GM04504 (cell line): ENCODE measurements at places on chromosomes 6 and 20.

GRCh38 chr20:1822564-1823449, 72.4 kb upstream of the SIRPA start:
- DNase-seq, result no peak

- no peak for DNase-seq
Measured at GRCh38 chr6:41702771-41703494, 32.5 kb downstream of the TFEB start.

GRCh38 chr6:17149571-17149970, 47.7 kb downstream of the STMND1 start:
- DNase-seq, result no peak

DNA sequence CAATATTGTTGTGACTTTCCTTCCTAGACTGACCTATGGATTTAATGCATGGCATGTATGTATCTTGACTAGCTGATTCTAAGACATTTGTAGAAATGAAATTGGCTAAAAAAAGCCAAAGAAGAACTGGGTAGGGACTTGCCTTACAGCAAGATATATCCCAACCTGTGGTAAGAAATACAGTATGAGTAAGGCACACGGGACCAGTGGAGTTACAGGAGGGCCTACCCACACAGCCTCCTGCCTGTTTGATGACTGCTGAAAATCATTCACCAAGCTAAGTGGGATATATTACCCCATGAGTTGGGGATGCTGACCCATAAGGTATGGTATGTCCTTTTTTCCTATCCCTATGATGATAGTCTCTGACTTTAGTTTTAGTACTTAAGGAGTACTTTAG, 112.2 kb downstream of the INSM1 start:
- no peak for DNase-seq

DNA sequence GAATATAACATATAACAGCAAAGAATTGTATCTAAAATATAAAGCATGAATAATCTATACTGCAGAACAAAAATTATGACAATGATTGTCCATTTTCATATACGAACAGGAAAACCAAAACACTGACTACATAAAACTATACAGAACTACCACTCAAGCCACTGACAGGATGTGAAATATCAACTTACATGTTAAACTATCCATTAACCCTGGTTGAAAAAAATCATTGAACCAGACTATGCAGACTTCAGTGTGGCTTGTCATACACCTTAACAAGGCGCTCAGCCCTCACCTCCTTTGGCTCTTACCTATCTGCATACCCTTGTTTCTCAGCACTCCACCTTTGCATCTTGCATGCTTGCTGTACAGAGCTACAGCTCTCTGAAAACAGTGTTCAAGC, 34.9 kb downstream of the ASCC3 start:
- no peak for DNase-seq

DNA sequence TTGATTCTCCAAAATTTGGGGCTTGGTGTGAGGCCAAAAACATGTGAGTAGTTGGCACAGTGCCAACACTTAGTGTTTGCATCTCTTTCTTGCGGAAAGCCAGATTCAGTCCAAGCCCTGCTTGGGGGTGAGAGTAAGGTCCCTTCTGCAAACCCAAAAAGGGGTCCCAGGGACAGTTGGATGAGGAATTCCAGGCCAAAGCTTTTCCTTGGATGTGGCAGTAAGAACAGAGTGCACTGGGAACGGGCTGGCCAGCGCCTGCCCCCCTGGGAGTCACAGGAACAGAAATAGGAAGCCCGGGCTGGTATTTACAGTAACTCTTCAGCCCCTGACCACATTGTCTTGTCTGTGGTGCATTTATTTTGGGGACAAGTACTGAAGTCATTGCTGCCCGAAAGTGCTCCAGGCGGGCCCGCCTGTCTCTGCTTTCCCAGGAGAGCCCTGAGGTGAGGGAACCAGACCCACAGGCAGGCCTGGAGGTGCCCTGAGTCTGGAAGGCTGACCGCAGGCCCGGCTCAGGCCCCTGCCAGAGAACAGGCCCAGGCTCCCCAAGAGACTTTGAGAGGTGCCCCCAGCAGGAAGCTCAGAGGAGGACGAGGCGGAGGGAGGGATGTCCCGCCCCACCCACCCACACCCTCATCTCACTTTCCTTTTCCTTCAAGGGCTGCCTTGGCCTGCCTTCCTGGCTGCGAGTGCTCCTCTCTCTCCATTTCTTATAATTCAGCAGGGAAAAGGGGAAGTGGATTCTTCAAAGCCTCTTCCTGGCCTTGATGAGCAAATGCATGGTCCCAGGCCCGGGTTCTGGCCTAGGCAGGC, 218.4 kb downstream of the MAFB start:
- no peak for DNase-seq

- DNase-seq, result no peak
Measured at GRCh38 chr6:161949531-161949930, 675.7 kb upstream of the AGPAT4 start.

DNA sequence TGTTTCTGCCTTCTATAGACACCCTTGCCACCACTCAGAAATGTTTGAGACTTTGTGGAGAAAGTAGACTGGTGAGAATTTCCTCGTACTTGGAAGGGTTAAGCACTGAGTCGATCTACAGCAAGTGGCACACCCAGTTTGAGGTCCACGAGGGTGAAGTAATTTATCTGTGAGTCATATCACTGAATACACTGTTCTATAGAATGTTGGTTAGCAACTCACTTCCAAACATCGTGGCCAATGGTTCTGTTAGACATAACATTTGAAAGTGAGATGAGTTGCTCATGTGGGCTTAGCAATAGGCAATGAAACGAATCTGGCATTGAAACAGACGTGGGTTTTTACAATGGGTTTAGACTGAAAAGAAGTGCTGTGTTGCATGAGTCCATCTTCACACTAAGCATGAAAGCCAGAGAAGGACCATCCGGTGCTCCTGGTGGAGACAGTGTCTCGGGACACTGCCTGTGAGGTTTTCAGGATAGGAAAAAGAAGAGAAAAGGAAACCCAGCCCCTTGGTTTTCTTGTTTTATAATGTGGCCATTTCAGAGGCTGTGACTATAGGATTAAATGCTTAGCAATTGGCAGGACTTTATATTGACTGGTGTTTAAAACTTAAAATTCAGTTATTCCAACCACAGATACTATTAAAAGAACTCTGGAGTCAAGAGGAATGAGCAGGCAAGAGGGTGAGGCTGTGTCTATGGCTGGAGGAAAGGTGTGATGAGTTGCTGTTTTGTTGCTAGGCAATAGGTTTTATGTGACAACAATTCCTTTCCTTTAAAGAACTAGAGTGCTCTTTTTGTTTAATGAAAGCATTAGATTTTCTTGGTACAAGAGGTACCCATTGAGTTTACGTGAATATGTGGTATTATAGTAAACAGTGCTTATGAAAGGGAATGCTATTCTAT, 31.0 kb upstream of the EZR start:
- DNase-seq, result peak; percentile 80

DNA sequence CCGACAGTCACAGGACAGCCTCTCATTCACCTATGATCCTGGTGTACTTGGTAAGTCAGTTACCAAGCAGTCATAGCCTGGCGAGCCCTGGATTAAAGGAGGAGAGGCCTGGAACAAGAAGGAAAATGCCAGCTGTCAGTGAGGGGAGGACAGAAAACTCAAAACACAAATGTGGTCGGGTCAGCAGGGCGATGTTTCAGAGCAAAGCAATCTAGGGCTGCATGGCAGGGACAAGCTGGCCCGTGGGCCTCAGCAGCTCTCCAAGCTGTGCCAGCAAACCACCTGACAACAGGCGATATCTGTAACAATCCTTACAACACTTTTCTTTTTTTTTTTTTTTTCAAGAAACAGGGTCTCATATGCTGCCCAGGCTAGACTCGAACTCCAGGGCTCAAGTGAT, 40.3 kb downstream of the MGME1 start:
- DNase-seq, result no peak

DNA sequence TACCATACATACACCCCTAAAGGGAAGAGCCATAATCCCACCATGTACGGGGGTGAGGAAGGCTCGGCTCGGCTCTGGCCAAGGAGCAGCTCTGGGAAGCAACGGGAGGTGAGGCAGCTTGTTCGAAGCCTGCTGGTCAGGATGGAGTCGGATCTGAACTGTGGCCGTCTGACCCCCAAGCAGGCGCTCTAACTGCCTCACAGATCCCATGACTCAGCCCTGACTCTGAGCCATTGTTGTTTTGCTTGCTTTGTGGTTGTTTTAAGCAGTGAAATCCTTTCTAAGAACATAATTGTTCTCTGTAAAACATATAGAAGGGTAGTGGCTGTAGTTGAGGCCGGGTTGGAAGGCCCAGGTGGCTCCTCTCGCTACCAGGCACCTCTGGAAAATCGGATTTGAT, 10.9 kb downstream of the C6orf132 start:
- DNase-seq, result no peak

DNA sequence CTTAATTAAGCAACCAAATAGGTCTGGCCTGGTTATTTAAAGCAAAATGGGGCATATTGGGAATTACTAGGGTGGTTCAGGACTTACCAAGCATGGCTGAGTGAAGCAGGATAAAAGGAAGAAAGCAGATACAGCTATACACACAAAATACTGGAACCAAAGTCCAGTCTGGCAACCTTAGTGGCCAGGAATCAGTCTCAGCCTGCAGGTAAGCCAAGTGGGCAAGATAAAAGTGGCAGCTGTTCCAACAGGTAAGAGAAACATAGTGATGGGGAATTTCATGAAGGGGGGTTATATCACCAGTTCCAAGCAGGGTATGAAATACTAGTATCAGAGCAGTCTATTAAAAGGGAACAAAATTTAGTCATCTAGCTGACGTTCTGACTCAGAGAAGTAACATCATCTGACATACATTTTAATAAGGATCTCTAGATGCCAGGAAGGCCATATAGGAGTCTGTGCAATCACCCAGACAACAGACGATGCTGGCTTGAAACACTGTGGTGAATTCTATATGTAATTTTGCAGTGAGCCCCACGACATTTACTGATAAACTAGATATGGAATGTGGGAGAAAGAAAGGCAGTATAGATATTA, 292.1 kb upstream of the HSF2 start:
- DNase-seq, result no peak

GRCh38 chr20:4873396-4873795, 127.9 kb downstream of the SLC23A2 start:
- no peak for DNase-seq

GRCh38 chr6:43481075-43481474, 3.7 kb downstream of the TJAP1 start:
- DNase-seq, result no peak

DNA sequence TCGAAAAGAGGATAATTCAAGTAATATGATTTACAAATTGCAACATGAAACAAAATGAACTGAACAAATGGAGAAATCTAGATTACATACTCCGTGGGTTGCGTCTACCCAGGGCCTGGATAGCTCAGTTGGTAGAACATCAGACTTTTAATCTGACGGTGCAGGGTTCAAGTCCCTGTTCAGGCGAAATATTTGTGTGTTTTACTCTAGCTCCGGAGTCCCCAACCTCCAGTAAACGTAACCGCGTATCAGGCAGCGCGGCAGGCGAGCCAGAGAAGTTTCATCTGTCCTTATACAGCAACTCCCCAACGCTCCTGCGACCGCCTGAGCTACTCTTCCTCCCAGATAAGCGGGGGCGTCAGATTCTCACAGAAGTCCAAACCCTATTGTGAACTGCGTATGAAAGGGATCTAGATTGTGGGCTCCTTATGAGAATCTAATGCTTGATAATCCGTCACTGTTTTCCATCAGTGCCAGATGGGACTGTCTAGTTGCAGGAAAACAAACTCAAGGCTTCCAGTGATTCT, 176.1 kb downstream of the TRIM27 start:
- peak; percentile 59 for DNase-seq

GRCh38 chr20:17872434-17872833, 96.2 kb downstream of the SNX5 start:
- no peak for DNase-seq

- no peak for DNase-seq
Measured at GRCh38 chr20:37352608-37352980, 6.7 kb downstream of the SRC start.

GRCh38 chr6:144190593-144190992, 40.3 kb downstream of the STX11 start:
- peak; percentile 29 for DNase-seq

- no peak for DNase-seq
Measured at GRCh38 chr20:3932681-3933080, 43.5 kb downstream of the PANK2 start.

- DNase-seq, result no peak
Measured at GRCh38 chr6:61622601-61623000, 663.4 kb downstream of the KHDRBS2 start.

- no peak for DNase-seq
Measured at GRCh38 chr6:118659513-118660217, 8.3 kb upstream of the CEP85L start.

GRCh38 chr6:2215342-2215741, 30.1 kb downstream of the GMDS start:
- no peak for DNase-seq

GRCh38 chr6:166476061-166476591, 93.4 kb upstream of the MPC1 start:
- no peak for DNase-seq

DNA sequence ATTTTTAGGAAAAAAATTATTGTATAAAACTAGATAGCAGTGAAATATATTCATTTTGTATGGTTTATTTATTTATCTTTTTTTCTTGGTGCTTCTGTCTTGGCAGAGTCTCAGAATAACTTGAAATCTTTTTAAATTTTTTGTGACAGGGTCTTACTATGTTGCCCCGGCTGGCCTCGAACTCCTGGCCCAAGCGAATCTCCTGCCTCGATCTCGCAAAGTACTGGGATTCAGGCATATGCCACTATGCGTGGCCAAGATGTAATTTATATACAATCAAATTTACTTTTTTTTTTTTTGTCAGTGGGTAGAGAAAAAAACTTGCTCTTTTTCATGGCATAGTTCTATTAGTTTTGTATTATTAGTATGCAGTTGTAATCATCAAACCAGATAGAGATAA, 13.7 kb downstream of the CBFA2T2 start:
- no peak for DNase-seq

- DNase-seq, result no peak
Measured at GRCh38 chr6:110938171-110938570, 20.3 kb upstream of the GTF3C6 start.

- DNase-seq, result no peak
Measured at GRCh38 chr20:41038878-41039404, 10.3 kb downstream of the TOP1 start.

- DNase-seq, result no peak
Measured at GRCh38 chr20:36086767-36087166, 67.8 kb upstream of the EPB41L1 start.

GRCh38 chr20:25991051-25991755, 294.6 kb upstream of the ZNF337 start:
- DNase-seq, result no peak

GRCh38 chr6:135126729-135127128, 54.4 kb upstream of the MYB start:
- no peak for DNase-seq

DNA sequence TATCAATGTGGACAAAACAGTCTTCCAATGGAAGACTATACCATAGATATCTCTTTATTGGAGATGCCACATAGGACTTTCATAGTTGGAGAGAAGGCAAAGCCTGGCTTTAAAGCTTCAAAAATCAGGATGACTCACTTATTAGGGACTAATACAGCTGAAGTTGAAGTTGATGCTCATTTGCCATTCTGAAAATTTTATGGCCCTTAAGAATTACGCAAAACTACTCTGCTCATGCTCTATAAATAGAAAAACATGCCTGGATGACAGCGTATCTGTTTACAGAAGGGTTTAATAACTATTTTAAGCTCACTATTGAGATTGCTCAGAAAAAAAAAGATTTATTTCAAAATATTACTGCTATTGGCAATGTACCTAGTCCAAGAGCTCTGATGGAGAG, 155.5 kb upstream of the DST start:
- DNase-seq, result peak; percentile 44
